ENCODE measurements at places on chromosomes 3 and 15.

- DNase-seq: no peak
Observed at GRCh38 chr3:190941694-190942260, 79.3 kb upstream of the GMNC start.

GRCh38 chr3:8094415-8094814 is 407.2 kb upstream of the LMCD1 start:
- DNase-seq: no peak

GRCh38 chr3:102586485-102586884 is 151.7 kb downstream of the ZPLD1 start:
- DNase-seq: no peak

- no peak for DNase-seq
Observed at GRCh38 chr15:83312071-83312470, 27.6 kb upstream of the BNC1 start.

DNA sequence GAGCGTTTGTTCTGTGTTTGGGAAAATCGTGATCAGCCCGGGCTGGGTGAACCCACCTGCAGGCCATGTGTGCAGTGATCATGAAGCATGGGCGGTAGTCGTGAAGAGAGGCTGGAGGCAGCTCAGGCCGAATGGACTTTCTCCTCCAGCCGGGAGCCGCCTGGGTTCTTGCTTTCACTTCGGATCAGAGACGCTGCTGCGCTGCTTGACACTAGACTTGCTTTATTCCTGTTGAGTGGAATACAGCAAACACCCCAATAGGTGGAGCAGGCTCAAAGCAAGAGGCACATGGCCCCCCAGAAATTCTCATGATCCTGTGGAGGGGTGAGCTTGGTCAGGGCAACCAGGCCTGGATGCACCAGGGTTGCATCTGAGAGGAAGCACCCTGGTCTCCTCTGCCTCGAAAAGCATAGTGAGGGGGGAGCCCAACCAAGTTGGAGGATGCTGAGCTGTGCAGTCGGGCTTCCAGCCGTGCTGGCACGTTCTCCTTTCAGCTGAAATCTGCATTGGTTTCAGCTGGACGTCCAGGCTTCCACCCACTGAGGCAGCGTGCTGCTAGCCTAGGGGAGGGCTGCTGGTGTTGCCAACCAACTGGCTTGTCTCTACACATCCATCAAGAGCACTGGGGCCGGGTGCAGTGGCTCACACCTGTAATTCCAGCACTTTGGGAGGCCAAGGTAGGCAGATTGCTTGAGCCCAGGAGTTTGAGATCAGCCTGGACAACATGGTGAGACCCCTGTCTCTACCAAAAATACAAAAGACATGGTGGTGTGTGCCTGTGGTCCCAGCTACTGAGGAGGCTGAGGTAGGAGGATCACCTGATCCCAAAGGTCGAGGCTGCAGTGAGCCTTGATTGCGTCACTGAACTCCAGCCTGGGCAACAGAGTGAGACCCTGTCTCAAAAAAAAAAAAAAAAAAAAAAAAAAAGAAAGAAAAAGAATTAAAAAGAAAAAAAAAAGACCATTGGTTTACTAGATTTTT is 2.8 kb upstream of the NRROS start:
- DNase-seq: no peak

All from activated CD4-positive, alpha-beta T cell treated with anti-CD3 and anti-CD28 coated beads for 1 hour (primary cell).